ENCODE measurements at places on chromosomes 2 and 18. TPM values are rescaled to one million over a fixed set of nuclear protein-coding genes. Genes with fewer than 3 reads are reported as not detected.

The CCT4 gene
- total RNA-seq: 192 TPM

The BOLL gene
- total RNA-seq: not detected

The RNF152 gene
- total RNA-seq: not detected

The LYG2 gene
- total RNA-seq: not detected

The FBXO41 gene
- total RNA-seq: 52.2 TPM

The SATB2 gene
- 26.7 TPM for total RNA-seq

The CCDC102B gene
- total RNA-seq: not detected

- DNase-seq: no peak
These were observed 283.6 kb upstream of the GYPC start for GRCh38 chr2:126372406-126372805.

DNA sequence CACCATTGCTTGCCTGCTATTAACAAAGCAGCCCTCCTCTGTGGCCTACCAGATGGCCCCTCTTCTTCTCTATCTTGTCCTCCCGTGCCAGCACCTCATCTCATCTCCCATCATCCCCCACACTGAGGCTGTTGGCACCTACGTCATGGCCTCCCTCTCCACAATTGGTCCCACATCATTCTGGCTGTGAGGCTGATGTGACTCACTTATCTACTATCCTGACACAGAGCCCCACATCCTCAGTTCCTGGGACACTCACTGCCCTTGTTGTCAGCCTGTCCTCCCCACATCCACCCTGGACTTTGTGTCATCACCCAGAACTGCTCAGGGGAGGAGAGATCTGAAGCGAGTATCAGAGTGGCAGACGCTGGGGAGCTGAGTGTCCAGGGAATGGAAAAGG, 102.9 kb downstream of the MRO start:
- DNase-seq: no peak

DNA sequence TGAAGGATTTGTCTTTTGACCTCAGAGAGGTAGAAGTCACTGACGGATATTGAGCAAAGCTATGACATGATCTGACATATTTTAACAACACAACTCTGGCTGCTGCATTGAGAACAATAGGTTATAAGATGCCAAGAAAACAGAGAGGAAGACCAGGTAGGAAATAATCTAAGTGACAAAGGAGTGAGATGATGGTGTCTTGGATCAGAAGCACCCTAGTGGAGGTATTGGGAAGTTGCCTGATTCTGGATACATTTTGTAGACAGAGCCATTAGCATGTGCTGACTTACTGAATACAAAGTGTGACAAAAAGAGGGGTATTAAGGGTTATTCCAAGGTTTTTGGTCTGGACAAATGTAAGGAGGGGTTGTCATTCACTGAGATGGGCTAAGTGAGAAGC, 1438.1 kb downstream of the DPP10 start:
- DNase-seq: no peak

DNA sequence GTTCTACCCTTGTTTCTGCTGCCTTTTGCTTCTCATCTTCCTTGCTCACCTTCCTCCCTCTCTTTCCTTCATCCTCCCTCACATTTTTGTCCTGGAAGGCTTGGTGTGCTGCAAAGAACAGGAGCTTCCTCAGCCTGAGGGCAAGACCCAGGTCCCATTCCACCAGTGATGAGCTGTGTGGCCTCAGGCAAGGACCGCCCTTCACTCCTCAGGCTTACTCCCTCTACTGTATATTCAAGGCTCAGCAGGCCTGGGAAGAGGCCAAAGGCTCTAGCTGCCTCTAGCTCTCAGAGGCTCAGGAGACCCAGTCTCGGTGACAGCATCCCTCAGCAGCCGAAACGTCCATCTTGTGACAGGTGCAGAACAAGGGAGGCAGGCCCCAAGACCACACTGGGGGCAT, 97.5 kb downstream of the MRO start:
- no peak for DNase-seq

DNA sequence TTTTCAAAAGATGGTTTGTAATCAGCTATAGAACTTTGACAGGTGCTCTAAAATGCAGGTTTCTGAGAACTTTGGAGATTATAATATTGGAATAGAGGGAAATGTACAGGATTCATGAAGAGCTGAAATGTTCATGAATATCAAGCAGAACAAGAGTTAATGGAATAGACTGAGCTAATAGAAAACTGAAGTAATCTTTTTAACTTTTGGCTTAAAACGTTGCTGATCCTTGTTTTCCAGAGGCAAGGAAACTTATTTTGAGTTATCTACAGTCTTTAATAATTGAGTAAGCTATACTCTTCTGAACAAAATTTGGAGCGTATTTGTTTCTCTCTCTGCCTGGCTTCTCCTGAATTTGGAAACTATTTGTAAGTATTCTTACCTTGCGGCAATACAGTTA, 10.8 kb upstream of the IL18RAP start:
- DNase-seq: no peak

- no peak for DNase-seq
These were observed 45.4 kb downstream of the EXOC6B start for GRCh38 chr2:72780477-72780876.

DNA sequence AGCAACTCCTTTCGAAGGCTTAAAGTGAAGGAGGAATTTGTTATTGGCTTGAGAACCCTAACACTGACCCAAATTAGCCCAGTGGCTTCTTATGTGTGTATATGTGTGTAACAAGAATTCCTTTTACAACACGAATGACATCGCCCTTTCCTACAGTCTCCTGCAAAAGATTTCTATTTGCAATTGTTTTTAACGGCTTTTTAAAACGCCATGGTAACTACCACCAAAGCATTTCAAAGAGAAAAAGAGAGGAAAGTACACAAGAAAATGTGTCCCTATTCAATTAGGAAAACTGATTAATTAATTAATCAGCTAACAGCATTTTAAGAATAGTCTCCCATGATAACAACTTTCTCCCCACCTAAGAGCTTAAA, 58.1 kb downstream of the PAX3 start:
- no peak for DNase-seq

- no peak for DNase-seq
These were observed 264.6 kb upstream of the AGAP1 start for GRCh38 chr2:235229236-235229635.

DNA sequence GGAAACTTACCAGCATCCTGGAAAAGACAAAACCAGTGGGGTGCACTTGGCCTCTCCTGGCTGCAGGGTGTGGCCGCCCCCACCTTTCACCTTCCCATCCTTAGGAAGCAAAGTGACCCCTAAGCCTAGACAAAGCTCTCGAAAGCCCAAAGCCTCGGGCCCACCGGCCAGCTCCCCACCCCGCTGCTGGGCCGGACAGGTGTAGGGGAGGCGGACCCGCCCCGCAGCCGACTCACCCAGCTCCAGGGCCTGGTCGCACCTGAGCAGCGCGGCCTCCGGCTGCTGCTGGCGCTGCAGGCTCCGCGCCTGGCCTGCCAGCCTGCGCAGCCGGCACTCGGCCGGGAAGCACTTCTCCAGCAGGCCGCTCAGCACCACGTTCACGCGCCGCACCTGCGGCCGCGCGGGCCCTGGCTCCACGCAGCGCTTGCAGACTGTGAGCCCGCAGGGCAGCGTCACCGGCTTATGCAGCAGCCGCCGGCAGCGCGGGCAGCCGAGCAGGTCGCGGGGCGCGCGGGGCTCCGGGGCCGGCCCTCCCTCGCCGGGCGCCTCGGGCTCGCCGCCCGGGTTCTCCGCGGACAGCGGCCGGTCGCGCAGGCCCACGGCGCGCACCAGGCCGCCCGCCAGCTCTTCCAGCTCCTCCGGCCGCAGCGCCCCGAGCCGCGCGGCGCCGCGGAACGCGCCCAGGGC, 979 bp downstream of the LONRF2 start:
- DNase-seq: no peak

GRCh38 chr18:64171576-64171975, 22.7 kb upstream of the LINC00305 start:
- DNase-seq: no peak

- no peak for DNase-seq
These were observed 204.8 kb downstream of the SETBP1 start for GRCh38 chr18:44885507-44885906.

GRCh38 chr2:207092818-207093217, 72.9 kb downstream of the KLF7 start:
- DNase-seq: no peak

- DNase-seq: no peak
These were observed 208.4 kb downstream of the SETBP1 start for GRCh38 chr18:44889111-44889510.

DNA sequence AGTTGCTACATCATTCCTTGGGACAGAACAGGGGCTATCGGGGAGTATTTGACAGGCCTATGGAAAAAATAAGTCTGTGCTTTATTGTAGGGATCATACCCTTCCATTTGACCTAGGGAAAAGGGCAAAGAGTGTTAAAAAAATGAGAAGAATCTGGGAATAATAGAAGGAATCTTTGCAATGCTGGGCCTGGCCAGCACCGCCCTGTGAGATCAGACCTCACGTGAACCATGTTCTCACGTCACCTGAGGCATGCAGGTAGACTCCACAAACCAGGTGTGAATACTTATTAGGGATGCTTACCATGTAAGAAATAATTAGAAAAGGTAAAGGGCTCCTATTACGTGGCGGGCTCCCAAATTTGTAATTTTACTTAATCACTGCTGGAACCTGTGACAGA, 177.5 kb upstream of the GATA6 start:
- DNase-seq: no peak

DNA sequence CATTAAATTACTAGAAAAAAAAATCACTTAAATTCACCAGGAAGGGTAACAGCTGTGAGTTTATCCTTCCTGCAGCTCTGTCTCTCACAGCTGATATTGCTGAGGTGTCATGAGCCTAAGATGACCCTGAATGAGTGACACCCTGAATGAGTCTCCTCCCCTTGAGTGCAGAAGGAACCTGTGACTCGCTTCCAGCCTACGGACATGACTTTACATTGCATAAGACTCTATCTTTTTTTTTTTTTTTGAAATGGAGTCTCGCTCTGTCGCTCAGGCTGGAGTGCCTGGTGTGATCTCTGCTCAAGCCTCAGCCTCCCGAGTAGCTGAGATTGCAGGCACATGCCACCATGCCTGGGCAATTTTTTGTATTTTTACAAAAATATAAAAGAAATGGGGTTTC, 14.1 kb downstream of the MRO start:
- no peak for DNase-seq

- no peak for DNase-seq
These were observed 15.5 kb downstream of the PNO1 start for GRCh38 chr2:68172990-68173700.

GRCh38 chr2:2939078-2939795, 438.4 kb downstream of the EIPR1 start:
- DNase-seq: no peak

DNA sequence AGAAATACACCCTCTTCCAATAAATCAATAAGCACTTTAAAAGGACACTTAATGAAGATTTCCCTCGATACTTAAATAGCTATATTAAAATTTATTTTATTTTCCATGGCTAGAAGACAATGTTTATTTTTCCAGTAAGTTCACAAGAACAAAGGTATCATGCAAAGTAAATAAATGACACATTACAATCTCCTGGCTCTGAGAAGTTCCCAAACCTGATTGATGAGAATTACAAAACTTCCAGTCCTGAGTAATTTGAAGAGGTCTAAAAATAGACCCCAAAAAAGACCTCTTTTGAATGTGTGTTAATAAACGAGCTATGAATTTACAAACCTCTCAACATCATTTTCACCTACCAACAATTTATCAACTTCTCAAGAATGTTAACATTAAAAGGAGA, 1.5 kb upstream of the PEX13 start:
- no peak for DNase-seq

DNA sequence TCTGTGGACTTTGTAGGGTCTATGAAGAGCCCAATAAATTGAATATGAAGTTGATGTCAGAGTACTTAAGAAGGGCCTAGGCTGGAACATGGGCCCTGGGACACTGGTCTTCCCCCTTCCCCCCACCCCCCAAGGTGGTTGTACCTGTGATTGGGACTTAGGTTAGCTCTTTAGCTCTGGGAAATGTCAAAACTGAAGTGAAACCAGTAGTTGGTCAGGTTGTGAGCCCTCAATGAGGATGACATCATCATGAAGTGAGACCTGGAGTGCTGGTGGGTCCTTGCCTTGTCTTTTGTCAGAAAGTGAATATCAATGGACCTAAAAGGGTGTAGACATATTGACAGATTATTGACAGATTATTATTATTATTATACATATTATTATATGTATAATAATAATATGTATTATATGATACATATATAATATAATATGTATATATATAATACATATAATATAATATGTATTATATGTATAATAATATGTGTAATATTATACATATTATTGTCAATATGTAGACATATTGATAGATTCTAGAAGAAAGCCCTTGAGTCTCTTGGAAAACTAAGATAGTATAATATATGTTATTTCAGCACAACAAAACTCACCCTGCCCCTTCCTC, 5.4 kb downstream of the MARS2 start:
- DNase-seq: peak; percentile 37

GRCh38 chr2:10954856-10955818, 43.4 kb downstream of the KCNF1 start:
- no peak for DNase-seq

GRCh38 chr18:66560094-66560493, 43.8 kb downstream of the CDH19 start:
- DNase-seq: no peak

All from OCI-LY7 (cell line).